ENCODE measurements at places on chromosomes 2 and 18.

DNA sequence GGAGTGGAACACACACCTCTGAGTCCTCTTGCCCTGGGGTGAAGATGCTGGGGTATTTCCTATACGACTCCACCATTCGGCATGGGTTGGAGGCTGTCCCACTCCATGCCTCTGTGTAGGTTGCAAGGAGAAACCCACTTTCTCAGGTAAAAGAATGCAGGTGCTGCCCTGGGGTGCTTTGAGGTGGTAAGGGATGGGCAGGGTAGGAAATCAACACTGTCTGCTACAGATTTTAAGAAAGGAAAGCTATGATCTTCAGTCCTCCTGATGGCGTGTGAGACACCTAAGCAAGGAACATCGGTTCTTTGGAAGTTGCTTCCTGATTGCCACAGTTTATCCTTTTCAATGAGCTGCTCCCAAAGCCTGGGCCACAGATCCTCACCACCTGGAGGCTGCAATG is 209.2 kb downstream of the NCK2 start:
- no peaks in the 10 kb centered on the region for H3K36me3 ChIP-seq
- H3K4me3 ChIP-seq, result no peak overlapping the region
- no peak for DNase-seq
- no peak overlapping the region for H3K27ac ChIP-seq
- H3K27me3 ChIP-seq, result no peaks in the 10 kb centered on the region

- H3K27ac ChIP-seq, result no peak overlapping the region
- H3K4me3 ChIP-seq, result no peak overlapping the region
- no peaks in the 10 kb centered on the region for H3K27me3 ChIP-seq
- H3K36me3 ChIP-seq, result no peaks in the 10 kb centered on the region
- DNase-seq, result no peak
- no peaks in the 10 kb centered on the region for H3K4me1 ChIP-seq
Observed at GRCh38 chr2:162646794-162647193, 191.8 kb downstream of the KCNH7 start.

DNA sequence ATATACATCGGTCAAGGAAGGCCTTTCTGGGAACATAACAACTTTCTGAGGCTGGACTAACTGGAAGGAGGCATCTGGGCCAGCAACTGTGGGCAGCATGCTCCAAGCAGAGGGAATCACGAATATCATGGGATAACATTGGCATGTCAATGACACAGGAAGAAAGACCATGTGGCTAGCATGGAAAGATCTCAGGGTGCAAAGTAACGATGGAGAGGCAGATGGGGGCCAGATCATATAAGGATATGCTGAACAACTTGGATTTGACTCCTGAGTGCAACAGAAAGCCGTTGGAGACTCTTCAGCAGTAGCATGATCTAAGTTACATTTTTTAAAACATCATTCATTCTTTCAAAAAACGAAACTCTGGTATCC is 133.6 kb downstream of the FOXI3 start:
- no peak overlapping the region for H3K27ac ChIP-seq
- no peak for DNase-seq
- no peaks in the 10 kb centered on the region for H3K27me3 ChIP-seq
- no peak overlapping the region for H3K4me3 ChIP-seq

GRCh38 chr2:106143495-106144215 is 50.4 kb downstream of the UXS1 start:
- no peak overlapping the region for H3K27ac ChIP-seq
- DNase-seq, result no peak
- H3K36me3 ChIP-seq, result peaks cover 6% of the 10 kb centered on the region
- H3K4me3 ChIP-seq, result no peak overlapping the region
- peaks cover 14% of the 10 kb centered on the region for H3K4me1 ChIP-seq

GRCh38 chr18:74679006-74679678 is 81.5 kb downstream of the ZNF407 start:
- H3K4me3 ChIP-seq, result no peak overlapping the region
- peaks cover 4% of the 10 kb centered on the region for H3K36me3 ChIP-seq
- no peak for DNase-seq
- no peaks in the 10 kb centered on the region for H3K27me3 ChIP-seq
- no peaks in the 10 kb centered on the region for H3K4me1 ChIP-seq
- H3K27ac ChIP-seq, result no peak overlapping the region

DNA sequence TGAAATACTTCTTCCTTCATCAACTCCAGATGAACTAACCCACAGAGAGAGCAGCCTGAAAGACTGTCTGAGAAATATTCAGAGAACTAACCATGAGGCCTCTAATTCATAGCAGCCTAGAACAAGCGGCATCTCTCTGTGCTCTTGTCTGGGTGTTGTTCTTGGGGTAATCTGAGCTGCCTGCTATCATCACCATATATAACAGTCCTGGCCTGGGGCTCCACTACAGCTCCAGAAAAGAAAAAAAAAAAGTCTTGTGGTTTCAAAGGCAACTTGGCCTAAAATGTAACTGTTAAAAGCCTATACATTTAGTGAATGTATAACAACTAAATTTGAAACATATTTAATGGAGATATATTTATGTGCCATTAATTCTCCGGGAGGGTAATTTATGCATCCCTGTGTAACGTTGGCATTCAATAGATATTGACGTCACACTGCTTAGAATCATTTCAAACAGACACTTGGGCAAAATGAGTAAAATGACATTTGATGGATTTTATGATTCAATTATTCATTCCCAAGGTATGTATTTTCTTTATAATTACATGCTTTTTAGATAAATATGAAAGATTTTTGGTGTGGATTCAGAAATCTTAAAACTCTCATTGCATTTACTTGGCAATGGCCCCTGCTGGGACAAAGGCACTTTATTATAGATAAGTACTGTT is 294.3 kb downstream of the HRH4 start:
- H3K27me3 ChIP-seq, result no peaks in the 10 kb centered on the region
- H3K27ac ChIP-seq, result no peak overlapping the region
- H3K4me1 ChIP-seq, result no peaks in the 10 kb centered on the region
- no peak for DNase-seq

DNA sequence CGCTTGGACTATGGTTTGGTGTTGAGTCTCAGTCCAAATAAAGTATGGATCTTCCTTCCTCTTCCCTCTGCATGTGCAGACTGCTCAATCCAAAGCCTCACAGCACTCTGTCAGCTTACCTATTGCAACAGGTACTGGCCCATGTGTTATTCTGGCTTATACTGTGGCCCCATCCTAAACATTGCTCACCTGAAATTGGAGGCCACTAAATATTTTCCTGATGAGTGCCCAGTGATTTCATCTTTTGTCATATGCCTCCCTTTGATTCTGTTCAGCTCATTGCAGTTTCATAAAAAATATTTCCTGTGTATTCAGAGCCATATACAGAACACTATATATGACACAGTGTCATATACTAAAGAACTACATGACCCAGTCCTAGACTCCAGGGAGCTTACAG is 86.3 kb upstream of the FAM136A start:
- no peaks in the 10 kb centered on the region for H3K4me1 ChIP-seq
- no peak for DNase-seq
- H3K4me3 ChIP-seq, result no peak overlapping the region
- H3K36me3 ChIP-seq, result no peaks in the 10 kb centered on the region
- H3K27me3 ChIP-seq, result no peaks in the 10 kb centered on the region

DNA sequence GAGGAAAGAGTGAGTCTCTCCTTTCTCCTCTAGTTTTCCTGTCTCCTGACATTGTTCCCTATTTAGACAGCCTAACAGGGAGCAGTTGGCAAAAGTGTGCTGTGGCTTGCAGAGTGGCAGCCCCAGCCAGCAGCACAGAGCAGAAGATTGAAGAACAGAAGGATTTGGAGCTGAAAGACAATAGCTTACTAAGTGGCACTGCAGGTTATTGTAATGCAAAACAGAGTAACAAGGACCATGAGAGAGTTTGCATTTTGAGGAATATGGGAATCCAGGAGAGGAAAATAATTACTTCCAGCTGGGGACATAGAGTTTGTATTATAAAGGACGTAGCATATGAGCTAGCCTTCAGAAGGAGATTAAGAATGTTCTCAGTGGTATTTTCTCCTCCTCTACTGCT is 342.4 kb downstream of the AKAIN1 start:
- H3K4me3 ChIP-seq, result peak overlapping the region; percentile 26
- H3K27ac ChIP-seq, result no peak overlapping the region
- H3K27me3 ChIP-seq, result no peaks in the 10 kb centered on the region
- DNase-seq, result no peak
- H3K36me3 ChIP-seq, result no peaks in the 10 kb centered on the region

GRCh38 chr2:101515477-101515876 is 40.6 kb upstream of the RFX8 start:
- no peak overlapping the region for H3K27ac ChIP-seq
- no peaks in the 10 kb centered on the region for H3K27me3 ChIP-seq
- peaks cover 33% of the 10 kb centered on the region for H3K4me1 ChIP-seq
- no peaks in the 10 kb centered on the region for H3K36me3 ChIP-seq
- H3K4me3 ChIP-seq, result no peak overlapping the region

Measured in thoracic aorta (tissue), 2 donors.